ENCODE measurements at places on chromosomes 16 and 17. TPM values are rescaled to one million over a fixed set of nuclear protein-coding genes. Genes with fewer than 3 reads are reported as not detected.

DNA sequence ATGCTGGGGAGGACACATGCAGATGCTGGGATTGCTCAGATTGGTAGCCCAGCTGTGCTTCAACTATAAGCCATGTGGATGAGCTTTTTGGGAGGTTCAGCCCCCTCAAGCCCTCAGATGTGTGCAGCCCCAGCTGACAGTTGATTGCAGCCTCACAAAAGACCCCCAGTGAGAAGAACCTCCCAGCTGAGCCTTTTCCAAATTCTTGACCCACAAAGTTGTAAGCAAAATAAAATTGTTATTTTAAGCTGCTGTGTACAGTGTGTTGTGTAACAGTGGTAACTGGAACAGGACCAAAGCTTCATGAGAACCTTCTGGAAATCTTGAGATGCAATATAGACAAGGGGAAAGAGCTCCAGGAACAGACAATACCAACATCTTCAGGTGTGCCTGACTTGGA is 156.8 kb upstream of the IRX3 start:
- no peak for DNase-seq

DNA sequence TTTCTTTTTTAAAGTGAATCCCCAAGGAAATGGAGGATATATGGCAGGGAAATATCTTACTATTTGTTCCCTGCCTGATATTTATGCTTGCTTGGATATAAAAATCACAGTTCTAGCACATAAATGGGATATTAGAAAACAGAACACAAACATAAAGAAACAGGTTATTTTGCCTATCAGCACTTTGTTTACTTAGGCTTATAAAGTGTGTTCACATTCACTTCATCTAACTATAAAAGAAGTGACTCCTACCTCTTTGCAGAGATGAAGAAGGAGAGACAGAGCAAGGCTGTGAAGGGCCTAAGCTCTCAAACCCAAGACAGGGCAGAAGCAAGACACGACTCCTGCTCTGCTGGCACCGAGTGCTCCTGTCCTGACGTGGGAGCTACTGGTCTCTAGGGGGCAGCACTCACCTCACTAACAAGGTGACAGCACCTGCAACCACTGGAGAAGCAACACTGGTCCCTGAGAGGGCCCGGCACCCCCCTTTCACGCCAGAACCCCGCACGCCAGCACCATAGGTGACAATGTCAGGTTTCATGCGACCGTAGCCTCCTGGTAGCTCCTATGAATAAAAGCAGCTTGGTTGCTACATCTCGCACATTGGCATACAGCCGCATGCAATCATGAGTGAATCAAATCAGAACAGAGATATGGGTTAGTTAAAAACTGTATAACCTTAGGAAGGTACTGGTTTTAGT is 32.0 kb downstream of the MBTPS1 start:
- peak; percentile 85 for DNase-seq

The ATP1B2 gene
- not detected for total RNA-seq

- no peak for DNase-seq
These were observed 98.7 kb upstream of the CCL2 start for GRCh38 chr17:34156401-34156740.

DNA sequence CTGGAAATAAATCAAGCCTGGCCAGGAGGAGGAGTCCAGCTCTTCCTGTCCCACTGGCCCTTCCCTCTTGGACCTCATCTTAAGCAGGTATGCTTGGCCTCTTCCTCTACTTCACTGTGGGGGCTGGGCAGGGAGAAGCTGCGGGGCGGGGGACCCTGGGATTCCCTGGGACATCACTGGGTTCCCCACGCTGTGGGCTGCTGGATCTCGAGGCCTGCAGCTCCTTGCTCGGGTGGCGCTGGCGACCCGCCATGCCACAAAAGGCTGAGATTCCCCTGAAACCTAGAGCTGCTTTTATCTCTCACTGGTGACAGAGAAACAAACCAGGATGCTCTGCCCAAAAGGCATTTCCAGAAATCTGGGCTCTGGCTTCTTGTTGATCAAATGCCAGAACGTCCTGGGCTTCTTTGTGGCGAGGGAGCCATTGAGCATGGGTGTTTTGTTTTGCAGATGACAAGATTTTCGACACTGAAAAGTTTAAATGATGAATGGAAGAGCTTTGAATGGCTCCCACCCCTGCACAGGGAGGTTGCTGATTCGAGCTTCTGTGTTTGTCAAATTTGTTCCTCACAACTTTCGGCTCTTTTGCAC is 8.6 kb upstream of the PGS1 start:
- DNase-seq = no peak

DNA sequence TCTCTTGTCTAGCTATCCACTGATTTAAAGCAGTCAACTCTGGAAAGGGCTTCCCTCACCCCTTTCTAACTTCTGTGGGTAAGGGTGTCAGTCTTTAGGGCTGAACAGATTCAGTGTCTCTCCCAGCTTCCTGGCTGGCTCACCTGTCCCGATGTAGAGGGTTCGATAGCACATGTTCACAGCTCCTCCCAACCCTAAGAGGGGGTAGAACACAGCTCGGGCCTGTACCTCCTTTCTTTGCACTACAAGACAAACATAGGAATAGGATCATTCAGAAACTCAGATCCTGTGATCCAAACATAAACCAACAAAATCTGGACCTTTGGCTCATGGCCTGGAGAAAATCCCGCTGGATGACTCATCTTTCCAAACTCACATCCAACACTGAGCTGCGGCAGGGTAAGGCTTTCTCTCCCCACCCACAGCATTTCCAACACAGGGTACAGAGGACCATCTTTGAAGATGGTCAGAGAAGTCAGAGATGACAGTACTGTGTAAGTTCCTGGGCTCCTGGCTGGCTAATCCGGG is 5.8 kb upstream of the DHRS13 start:
- DNase-seq = peak; percentile 85

DNA sequence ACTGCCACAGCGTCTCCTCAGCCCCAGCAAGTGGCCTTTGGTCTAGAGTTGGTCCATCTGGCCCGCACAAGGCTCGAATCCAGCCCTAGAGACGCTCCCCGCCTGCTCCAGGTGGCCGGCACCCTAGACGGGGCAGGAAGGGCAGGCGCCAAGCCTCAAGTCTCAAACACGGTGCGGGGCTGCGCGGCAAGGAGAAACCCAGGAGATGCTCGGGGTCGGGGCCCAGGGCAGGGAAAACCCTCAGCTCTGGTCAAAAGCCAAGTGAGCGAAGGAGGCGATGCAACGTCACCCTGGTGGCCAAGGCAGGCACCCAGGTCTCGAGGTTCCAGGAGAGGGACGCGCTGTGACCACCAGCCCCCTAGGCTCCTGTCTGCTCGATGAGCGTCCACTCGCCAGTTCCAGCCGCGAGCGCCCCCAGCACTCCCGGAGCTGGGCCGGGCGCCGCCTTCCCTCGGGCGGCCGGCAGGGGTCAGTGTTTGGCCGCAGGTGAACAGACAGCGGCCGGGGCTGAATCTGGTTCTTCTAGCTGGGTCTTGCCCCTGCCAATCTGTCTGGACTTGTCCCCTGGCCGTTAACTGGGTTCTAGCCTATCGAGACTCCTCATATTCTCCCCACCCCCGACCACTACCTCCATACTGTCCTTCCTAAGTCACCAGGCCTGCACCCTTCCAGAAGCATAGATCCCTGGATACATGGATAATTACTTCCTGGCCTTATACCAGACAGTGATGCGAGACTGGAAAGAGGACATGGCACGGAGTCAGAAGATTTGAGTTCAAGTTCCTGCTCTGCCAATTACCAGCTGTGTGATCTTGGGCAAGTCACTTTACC is 44.0 kb downstream of the PRAC1 start:
- peak; percentile 68 for DNase-seq

- no peak for DNase-seq
These were observed 460.4 kb upstream of the DYNLRB2 start for GRCh38 chr16:80080287-80080851.

DNA sequence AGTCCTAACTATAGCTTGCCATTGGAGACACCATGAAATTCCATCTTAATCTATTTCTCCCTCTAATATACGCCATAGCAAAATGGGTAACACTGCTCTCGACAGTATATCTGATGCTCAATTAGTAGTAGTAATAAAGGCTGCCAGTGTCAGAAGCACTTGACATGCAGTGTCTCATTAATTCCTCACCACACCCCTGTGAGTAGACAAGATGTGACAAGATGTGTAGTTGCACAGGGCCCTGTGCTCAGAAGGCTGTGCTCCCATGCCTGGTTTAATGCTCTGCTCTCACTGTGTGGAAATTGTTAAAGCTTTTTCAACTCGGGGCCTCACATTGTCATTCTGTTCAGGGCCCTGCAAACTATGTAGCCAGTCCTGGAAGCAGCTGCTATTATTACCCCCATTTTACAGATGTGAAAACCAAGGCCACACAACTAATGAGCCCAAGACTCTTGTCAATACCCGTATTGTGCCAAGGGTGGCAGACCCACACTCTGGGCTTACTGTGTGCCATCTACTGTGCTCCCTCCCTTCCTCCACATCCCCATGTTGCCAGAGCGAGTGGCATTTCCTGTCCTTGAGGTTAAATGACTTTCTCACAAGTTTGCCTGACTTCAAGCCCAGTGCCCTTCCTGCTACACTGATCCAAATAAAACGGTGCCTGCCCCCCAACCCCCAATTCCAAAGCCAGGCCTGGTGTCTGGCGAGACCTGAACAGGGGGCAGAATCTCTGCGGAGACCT is 287.3 kb upstream of the CCL2 start:
- DNase-seq = no peak

GRCh38 chr17:491086-492021 is 138.7 kb upstream of the RPH3AL start:
- DNase-seq = peak; percentile 59

GRCh38 chr17:58307468-58308172 is 21.0 kb downstream of the TSPOAP1 start:
- no peak for DNase-seq

The UNK gene
- 9.1 TPM for total RNA-seq

The ZDHHC1 gene
- total RNA-seq = 3.5 TPM

DNA sequence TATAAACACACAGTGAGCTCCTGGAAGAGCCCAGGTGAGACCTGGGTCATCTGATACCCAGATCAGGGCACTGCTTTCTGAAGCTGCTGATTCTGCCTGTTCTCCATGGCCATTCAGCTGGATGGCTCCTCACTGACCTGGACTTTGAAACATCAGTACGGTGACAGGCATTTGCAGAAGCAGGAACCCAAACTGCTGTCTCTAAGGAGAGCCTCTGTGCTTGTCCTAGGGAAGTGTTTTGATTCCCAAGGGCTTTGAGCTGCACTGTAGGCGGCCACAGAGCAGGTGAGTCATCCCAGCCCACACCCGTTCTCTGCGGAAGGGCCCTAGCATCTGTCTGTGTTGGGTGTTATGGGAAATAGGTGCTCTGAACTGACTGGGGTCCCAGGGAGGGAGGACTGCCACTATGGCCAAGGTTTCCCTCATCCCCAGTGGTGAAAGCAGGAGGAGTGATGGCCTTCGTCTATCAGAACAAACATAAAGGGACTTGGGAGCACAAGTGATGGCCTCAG is 60.7 kb upstream of the ADCY9 start:
- DNase-seq = no peak

GRCh38 chr17:19712436-19713004 is 3.9 kb downstream of the SLC47A2 start:
- peak; percentile 17 for DNase-seq

- DNase-seq = no peak
These were observed 299.3 kb downstream of the CNTNAP4 start for GRCh38 chr16:76576526-76576925.

The CTF1 gene
- 0.40 TPM for total RNA-seq

The NPIPA2 gene
- total RNA-seq = 0.40 TPM

DNA sequence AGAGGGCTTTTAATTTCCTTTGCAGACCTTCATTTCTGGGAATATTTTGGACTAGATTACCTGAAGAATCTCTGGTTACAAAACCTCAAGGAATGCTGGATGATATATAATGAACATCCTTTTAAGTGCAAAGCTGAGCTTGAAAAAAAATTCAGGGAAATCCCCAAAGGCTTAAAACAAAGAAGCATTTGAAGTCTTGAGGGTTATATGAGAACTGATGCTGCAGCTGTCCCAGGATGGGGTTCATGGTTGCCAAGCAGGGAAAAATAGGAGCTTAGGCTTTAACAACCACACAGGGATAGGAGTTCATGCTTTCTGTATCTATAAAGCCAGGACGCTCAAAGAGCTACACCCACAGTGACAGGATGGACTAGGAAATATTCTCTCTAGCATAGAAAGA is 150.4 kb upstream of the IRX5 start:
- no peak for DNase-seq

The HCFC1R1 gene
- 6.1 TPM for total RNA-seq

- DNase-seq = no peak
These were observed 6.8 kb downstream of the HSBP1 start for GRCh38 chr16:83814659-83814985.

GRCh38 chr16:53707671-53708070 is 3.7 kb downstream of the FTO start:
- DNase-seq = no peak

DNA sequence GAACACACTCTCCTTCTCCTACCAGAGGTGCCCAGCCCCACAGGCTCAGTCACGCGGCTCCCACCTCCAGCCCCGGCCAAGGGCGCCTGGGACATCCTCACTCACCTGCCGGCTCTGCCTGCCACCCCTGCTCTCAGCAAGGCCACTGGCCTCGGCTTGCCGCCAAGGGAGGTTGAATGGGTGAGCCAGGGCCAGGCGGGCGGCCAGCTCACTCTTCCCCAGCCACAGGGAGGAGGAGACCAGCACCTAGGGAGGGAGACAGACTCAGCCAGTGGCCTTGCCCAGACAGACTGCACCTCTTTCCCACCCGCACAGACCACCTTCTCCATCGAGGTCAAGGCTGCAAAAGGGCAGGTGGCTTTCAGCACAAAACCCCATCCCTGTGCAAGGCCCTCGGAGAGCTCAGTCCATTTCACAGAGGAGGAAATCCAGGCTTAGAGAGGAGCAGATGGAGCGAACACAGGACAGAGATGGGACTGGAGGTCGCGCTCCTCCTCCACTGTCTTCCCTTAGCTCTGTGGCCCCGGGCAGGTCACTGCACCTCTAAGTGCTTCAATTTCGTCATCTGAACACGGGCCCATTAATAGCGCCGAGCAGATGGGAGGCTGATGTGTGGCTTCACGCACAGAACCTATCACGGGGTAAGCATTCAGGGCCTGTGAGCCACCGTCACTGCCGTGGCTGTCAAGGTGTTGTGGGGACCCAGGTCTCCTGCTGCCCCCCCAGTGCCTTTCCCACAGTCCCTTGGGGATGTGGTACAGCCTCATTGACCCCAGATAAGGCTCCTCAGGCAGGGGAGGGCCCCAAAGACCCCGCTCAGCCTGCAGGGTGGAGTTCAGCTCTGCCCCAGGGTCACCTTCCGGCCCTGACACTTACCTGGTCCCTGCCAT is 56.1 kb downstream of the RMI2 start:
- no peak for DNase-seq

DNA sequence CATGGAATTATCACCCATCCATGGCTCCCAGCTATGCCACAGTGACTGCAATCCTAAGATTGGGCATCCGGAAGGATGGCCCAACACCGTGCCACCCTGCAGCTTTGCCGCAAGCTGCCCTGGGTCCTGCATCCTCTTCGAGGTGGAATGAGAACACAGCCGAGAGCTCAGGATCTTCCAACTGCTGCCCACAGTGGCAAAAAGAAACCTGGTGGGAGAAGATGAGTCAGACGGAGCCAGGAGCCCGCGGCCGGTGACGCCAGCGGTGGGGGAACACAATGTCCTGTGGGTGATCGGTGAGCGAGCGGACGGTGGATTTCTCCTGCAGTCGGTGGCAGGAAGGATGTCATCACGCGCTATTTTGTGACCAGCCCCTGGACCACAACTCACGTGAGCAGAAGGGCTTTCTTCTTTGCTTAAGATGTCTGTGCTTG is 20.1 kb downstream of the CD7 start:
- peak; percentile 94 for DNase-seq

The ARHGAP23 gene
- total RNA-seq = 33.7 TPM

All from lung microvascular endothelial cell (primary cell).